ENCODE measurements at places on chromosomes 7 and 10. TPM values are rescaled to one million over a fixed set of nuclear protein-coding genes. Genes with fewer than 3 reads are reported as not detected.

DYNC1I1 gene
- 5.5 TPM for total RNA-seq

GHRHR gene
- not detected for total RNA-seq

PTPN20 gene
- total RNA-seq: 3.7 TPM

MINDY4 gene
- 17.1 TPM for total RNA-seq

ANKRD2 gene
- not detected for total RNA-seq

NXPH1 gene
- not detected for total RNA-seq

OR2A42 gene
- not detected for total RNA-seq

CYP3A4 gene
- total RNA-seq: not detected

IGF2BP3 gene
- 0.59 TPM for total RNA-seq

PBLD gene
- total RNA-seq: 10.2 TPM

PUS7 gene
- total RNA-seq: 15.1 TPM

SORCS1 gene
- 61.5 TPM for total RNA-seq

PILRA gene
- total RNA-seq: 10.9 TPM

ABHD11 gene
- 8.7 TPM for total RNA-seq

CRYGN gene
- 1.5 TPM for total RNA-seq

NODAL gene
- total RNA-seq: not detected

ADAM12 gene
- 10.5 TPM for total RNA-seq

CCDC7 gene
- 38.4 TPM for total RNA-seq

ZNF3 gene
- total RNA-seq: 24.5 TPM

SLC13A1 gene
- total RNA-seq: not detected

C10orf62 gene
- 1.2 TPM for total RNA-seq

UNCX gene
- total RNA-seq: not detected

LRRC17 gene
- total RNA-seq: 1.7 TPM

WEE2 gene
- total RNA-seq: not detected

NEBL gene
- total RNA-seq: 60.2 TPM

USP6NL gene
- total RNA-seq: 26.1 TPM

HTRA1 gene
- 182 TPM for total RNA-seq

AKR1D1 gene
- not detected for total RNA-seq

SLC35B4 gene
- 11.7 TPM for total RNA-seq

AKR1C3 gene
- total RNA-seq: 55.8 TPM

TUBGCP2 gene
- total RNA-seq: 73.5 TPM

AIFM2 gene
- total RNA-seq: 17.9 TPM

CPXM2 gene
- total RNA-seq: 74.3 TPM

OPN4 gene
- not detected for total RNA-seq

MYL7 gene
- total RNA-seq: not detected

PIP gene
- total RNA-seq: not detected

ITGB8 gene
- 497 TPM for total RNA-seq

BAMBI gene
- total RNA-seq: 8.8 TPM

CLDN15 gene
- total RNA-seq: 34.8 TPM

IFIT2 gene
- total RNA-seq: 3.3 TPM

PLA2G12B gene
- not detected for total RNA-seq

DCLRE1A gene
- total RNA-seq: 3.6 TPM

ST8SIA6 gene
- 2.8 TPM for total RNA-seq

VIPR2 gene
- total RNA-seq: 0.22 TPM

SFMBT2 gene
- 12.3 TPM for total RNA-seq

GATAD1 gene
- total RNA-seq: 55.8 TPM

CACNB2 gene
- 6.6 TPM for total RNA-seq

CDHR3 gene
- 6.1 TPM for total RNA-seq
